ENCODE measurements at places on chromosomes 2 and 18.

GRCh38 chr2:240387669-240388358, 47.6 kb upstream of the GPC1 start:
- DNase-seq: no peak

- no peak for DNase-seq
Measured at GRCh38 chr2:176565641-176566323, 296.5 kb downstream of the MTX2 start.

GRCh38 chr2:8549942-8550341, 131.9 kb upstream of the ID2 start:
- DNase-seq: no peak

DNA sequence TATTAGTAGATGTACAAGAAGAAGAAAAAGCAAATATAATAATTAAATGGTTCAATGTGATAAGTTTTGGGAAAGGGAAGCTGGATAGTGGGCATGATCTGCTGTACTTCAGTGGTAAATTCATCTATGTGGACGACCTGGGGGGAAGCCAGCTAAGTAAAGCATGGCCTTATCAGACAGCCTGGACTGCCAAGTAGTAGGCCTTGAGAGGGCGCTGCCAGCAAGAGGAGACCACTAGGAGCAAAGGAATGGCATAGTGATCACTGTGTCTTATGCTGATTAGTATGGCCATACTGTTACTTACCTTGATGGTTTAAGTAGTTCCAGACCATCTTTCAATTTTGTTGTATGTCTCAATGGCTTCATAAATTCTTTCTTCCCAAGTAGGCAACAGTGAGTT, 287.6 kb downstream of the SETBP1 start:
- no peak for DNase-seq

DNA sequence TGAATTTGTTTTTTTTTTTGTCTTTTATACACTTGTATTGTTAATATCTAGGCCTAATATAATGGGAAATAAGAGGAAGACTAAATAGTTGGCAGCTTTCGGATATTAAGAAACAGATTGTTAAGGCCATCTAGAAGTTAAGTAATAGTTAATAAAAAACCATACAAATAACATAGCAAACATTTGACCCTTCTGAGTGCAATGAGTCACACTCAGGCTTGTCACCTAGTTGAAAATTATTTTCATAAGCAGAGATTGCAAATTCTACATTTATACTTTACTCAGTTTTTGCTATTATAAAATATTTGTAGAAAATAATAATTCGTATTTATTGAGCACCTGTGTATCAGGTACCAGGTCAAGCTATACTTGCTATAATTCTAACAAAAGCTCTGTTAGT, 2.4 kb downstream of the NUP35 start:
- DNase-seq: no peak

DNA sequence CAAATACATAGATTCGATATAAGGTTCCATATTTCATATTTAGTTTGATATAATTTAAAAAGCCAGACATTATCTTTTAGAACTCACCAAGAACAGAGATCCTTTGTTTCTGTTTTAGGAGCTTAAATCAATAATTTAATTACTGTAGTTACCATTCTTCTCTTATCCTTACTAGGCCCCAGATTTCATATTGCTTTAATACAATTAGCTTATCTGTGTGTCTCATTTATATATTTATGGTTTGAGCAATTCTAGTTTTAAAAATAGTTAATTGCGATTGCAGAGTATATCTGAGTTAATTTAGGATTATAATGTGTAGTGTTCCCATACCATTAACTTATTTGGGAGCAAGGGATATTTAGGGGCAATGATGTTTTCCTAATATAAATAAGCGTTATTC, 558.8 kb upstream of the ZNF804A start:
- DNase-seq: no peak

- DNase-seq: no peak
Measured at GRCh38 chr2:175805442-175806124, 196.5 kb downstream of the LNPK start.

- DNase-seq: no peak
Measured at GRCh38 chr2:203195331-203196036, 43.3 kb upstream of the CYP20A1 start.

DNA sequence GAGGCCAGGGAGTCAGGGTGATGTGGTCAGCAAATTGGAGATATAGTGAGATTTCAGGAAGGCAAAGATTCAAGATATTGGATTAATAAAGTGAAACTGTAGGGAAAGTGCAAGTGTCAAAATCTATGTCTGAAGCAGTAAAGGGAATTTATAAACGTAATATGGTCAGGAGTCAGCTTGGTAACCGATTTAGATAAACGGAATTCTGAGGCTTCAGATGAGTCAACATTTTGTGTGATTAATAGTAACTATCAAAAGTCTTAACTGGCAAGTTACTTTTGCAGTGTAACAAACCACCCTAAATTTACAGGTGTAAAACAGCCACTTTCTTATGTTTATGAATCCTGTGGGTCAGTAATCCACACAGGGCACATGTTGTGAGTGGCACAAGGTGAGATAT, 10.9 kb downstream of the MTX2 start:
- no peak for DNase-seq

DNA sequence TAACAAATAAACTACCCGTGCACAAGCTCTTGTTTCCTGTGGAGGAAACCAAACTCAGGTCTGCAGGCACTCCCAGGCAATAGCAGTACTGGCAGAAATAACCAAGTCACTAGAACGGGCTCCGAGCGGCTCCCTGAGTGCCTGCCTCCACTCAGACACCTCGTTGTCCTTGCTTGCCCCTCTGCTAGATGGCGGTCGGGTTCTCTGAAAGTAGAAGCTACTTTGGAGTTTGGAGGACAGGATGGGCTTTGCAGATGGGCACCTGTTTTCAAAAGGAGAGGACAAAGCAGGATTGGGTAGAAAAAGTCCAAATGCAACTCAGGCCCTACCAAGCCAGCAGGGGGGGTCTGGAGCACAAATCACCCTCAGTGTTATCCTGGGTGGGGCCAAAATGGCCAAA, 136.4 kb downstream of the LRRC30 start:
- DNase-seq: no peak

GRCh38 chr2:168254158-168254935, 7.0 kb upstream of the STK39 start:
- no peak for DNase-seq

- DNase-seq: no peak
Measured at GRCh38 chr18:27750014-27750413, 426.9 kb downstream of the CDH2 start.

DNA sequence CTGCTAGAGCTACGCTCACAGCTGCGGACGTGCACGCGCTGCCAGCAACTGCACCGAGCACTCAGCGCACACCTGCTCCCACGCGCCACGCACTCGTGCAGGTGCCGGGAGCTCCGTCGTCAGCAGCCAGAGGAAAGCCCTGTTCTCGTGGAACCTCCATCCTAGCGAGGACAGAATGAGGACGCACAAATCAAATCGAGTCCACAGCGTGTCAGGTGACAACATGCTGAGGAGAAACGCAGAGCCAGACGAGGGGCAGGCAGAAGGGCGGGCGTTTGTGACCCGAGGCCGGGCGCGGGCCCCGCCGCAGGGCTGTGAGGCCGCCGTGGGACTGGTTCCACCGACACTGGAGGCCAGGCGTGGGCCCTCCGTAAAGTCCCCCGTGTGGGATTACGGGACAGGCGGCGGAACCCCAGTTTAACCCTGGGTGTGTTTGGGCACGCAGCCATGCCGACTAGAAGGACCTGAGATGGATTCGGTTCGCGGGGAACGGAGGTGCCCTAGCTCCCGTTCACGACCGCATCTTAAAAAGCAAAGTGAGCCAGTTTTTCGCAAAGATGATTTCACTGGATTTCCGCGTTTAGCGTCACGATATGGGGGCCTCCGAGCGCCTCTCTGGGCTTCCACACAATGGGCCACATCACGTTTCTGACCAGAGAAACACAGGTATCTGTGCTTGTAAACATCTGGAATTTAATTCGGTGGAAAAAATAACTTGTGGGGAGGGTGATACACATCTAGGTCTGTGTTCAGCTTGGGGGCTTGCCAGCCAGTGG, 26.9 kb upstream of the ALKAL2 start:
- no peak for DNase-seq

DNA sequence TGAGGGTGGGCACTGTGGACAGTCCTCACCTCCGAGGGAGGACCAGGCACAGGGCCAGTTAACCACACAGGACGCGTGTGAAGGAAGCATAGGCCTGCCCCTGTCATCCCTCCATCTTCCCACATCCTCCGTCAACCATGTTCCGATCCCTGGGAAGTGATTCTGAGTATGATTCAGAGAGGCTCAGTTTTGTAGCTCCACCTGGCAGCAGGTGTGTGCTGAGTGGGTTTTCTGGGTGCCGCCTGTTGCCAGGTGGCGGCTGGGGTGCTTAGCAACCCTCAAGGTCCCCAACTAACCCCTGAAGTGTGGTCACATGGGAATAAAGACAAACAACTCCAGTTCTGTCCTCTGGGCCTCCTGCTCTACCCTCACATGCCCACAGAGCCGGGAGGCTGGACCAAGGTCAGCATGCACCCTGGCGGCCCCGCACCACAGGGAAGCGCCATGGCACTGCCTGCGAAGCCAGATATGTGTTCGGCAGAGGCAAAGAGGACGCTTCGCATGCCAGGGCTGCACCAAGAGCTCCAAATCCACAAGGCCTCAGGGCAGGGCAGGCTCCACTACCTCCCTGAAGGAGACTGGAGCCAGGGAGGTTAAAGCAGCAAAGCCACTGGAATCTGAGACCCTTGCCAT, 60.0 kb downstream of the ADCY3 start:
- DNase-seq: no peak

DNA sequence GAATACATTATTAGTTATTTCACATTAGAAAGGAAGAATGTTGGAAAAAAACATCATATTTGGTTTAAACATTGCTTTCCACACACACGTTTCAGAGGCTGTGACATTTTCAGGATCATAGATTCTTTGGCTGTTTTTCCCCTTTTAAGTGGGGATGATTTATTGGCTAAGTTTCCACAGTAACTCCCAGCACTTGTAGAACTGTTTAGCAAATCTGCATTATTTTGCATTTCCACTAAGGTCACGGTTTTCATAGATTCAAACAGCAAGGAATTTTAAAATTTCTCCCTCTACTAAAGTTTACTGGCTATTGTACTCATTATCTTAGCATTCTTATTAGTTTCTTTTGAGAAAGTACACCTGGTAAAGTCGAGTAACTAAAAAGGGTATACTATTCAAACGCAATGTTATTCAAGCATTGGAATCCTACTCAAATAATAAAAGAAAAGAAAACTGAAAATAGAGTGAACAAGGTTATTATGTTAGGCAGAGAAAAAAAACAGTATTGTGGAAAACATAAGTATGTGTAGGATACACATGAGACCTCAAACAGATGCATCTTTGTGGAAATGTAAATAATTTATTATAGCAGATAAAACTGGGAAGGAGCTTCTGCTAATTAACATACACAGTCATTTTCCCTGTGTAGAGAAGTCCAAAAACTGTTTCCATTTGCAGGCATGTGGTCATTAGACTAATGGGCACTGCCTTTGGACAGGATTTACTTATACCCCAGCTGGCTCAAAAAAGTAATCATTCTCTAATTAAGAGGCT, 633.8 kb downstream of the NRXN1 start:
- no peak for DNase-seq

- no peak for DNase-seq
Measured at GRCh38 chr2:50347358-50348044, 684.4 kb downstream of the NRXN1 start.

- no peak for DNase-seq
Measured at GRCh38 chr2:137975280-137976271, 11.3 kb downstream of the HNMT start.

DNA sequence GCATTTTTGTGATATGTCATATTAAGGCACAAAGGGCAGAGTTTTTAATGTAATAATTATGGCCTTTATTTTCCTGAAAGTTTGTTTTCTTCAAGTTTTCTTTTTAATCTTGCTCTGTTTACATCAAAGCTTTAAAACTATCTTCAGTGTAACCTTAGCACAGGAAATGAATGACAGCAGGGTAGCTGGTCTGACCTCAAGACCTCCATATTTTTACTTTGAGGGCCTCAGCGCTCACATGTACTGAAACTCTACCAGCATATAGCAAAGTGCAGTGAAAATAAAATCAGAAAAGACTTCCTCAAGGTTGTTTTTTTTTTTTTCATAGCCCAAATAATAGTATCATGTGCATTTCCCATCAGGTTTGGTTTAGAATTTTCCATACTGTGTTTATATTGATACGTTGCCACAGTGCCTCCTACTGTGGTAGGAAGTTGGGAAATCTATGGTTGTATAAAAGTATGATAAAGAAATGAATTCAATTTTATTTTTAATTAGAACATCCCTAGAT, 163.4 kb downstream of the UBE2E3 start:
- DNase-seq: no peak

DNA sequence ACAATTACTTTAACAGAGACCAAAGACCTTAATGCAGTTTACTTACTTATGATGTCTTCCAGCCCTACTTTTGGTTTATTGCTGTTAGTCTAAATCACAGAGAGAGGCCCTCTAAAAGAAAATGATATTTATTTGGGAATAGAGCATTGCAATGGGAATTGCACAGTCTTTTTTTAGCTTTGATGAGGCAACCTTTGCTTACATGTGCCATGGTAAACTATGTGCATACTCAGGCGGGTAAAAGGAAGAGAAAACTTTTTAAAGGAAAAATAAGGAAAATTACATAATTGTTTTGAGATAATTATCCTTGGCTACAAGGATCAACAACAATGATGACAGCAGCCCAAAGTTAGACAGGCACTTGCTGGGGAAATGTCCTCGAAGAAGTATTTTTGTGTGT, 78.6 kb downstream of the EFEMP1 start:
- no peak for DNase-seq

DNA sequence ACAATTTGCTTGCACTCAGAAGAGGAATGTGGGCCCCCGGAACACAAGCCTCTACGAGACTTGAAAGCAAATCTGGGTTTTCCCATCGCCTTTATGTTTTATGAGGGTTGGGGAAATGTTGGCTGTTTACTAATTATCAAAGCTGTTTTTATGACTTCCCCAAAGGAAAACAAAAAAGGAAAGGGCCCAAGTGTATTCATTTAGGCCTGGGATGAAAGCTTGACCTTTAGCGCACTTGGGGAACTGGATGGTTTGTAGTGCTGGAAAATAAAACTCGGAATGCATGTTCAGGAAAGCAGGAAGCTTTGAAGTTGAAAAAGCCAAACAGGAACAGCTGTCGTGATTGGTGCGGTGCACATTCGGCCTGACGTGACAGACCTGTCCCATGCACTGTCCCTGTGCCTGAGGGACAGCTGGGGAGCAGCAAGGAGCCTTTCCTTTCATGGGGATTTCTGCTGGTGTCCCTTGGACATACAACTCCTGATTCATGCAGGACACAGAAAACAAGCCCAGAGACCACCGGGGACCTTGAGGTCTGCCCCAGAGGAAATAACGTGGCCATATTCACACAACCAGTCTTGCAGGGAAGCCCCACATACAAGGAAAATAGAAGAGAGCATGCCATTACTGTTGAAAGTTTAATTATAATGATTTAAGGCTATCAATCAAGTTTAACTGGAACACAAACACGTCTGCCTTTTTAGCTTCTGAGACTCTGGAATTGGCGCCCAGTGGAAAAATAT, 169.7 kb upstream of the APCDD1 start:
- DNase-seq: no peak
